Mesenchymal stem cell (in vitro differentiated cells and primary cell): ENCODE measurements at places on chromosomes 13 and 19.

GRCh38 chr13:44695520-44695919 lies 119.4 kb upstream of the TSC22D1 start:
- DNase-seq, result no peak

- DNase-seq, result no peak
These were observed 5.1 kb upstream of the TSHZ3 start for GRCh38 chr19:31354316-31354715.

DNA sequence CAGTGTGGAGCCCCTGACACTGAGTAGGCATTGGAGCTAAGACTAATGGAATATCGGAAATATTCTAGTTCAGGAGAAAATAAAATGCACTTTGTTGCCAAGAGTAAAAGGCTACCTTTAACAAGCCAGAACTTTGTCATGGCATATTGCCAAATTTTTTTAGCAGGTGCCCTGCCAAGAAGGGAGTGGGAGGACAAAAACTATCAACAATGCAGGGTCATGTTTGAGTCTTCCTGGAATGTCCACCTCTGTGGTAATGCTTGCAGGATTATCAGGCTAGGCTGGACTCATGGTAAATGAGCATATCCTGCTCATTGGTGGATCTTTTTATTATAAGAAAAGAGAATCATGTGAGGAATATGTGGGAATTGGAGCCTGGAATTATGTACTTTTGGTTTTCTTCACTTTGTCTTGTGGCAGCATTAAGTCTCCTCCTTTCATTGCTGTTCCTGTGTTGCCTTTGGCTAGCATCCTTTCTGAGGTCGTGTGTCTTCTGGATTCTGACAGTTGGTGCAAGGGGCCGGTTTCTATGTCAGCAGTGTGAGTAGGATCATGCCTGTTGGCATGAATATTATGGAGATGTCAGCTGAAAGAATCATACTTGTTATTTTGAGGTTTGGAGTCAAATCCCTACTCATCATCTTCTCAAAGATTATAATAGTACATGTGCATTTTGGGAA lies 122.9 kb upstream of the SPRY2 start:
- DNase-seq, result no peak

DNA sequence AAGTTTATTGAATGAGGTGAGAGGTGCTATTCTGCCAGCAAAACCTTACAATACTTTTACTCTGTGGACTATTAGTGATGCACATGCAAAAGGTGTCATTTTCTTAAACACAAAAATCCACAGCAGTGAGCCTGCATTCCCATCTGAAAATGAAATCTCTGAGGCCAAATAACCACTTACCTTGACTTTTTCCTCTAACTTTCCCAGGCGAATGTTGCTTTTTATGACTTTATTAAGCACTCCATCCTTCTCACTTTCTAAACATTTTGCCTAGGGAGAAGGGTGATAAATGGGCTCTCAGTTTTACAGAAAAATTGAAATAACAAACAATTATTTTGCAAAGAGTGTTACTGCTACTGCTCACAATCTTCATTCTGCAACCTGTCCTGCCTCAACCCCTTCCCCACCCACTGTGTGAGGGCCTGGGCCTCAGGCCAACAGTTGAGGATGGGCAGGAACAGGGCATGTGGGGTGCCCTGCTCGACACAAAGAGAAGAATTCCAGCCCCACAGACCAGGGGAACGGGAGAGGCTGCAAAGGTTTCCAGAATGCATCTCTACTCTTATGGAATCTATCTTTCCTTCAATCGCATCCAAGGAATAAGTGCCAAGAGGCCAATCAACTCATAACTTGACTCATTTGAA lies 18.1 kb upstream of the SLC7A9 start:
- DNase-seq, result no peak

GRCh38 chr13:29859971-29860370 lies 9.6 kb upstream of the UBL3 start:
- peak; percentile 77 for DNase-seq

DNA sequence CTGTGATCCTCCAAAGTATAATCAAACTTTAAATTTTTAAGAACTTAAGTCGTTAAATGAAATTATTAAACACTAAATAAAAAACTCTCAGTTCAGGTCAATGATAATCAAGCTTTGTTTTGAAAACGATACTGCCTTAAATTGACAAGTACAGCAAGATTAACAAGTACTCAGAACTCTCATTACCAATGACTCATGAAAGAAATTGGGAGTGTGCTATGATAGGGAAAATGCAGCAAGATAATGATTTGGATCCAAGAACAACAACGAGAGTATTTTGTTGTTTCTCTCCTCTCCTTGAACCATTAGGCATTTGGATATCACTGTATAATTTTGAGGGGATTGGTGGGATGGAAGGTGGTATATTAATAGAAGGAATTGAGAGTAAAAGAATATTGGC lies 10.2 kb downstream of the N4BP2L2 start:
- no peak for DNase-seq

DNA sequence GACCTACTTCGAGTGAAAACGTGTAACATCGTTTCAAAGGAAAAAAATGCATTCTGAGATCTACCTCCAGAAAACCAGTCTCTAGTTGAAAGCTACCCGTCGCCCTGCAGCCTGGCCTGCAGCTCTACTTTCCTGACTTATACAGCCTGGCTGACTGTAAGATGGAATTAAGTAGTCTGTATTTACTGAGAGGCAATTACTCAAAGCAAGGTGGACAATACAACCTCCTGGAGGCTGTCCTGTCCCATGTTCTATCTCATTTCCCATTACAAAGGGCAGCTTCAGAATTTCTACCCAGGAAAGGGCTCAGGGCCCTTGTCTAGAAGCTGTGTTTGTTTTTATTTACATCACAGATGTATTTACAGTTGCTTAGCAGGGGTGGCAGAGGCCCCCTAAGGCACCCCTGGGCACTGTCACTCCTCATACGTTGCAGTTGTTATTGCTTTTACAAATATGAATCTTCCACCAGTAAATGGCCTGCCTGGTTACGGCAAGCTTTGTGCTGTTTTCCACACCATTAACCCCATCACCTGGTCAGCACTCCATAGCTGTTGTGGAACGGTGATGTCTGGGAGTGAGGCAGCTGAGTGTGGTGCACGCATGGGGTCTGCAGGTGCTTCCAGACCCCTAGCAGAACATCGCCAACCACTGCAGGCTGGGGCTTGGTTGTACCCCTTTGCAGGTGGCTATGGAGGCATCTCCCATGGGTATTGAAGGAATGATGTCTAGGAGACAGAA lies 46.3 kb upstream of the MTIF3 start:
- no peak for DNase-seq

DNA sequence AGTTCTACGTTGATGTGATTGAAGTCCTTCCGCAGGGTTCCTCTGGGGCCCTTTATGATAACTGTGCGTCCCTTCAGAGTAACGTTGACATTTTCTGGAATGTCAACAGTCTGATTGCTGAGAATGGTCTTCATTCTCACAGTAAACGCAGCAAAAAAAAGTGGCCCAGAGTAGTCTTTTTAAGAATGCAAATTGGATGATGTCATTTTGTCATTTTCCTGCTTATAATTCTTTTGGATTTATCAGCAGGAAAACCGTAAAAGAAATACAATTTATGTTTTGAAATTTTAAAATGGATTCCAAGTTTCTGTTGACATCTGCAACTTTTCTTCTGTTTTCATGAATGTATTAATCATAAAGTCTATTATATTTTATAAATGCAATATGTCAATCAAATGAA lies 14.8 kb downstream of the URI1 start:
- DNase-seq, result no peak

- no peak for DNase-seq
These were observed 16.8 kb upstream of the KCTD15 start for GRCh38 chr19:33779849-33780248.

DNA sequence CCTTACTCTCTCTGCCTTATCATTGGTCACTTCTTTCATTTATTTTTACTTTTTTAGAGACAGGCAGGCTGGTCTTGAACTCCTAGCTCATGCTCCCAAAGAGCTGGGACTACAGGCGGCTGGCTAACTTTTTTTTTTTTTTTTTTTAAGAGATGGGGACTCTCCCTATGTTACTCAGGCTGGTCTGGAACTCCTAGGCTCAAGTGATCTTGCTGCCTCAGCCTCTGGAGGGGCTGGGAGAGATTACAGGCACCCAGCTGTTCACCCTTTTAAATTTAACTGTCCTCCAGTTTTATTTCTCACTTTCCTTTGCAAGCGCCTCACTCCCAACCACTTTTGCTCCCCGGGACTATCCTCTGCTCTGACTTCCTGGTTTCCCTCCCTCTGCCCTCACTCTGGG lies 5.6 kb upstream of the CLDN10 start:
- DNase-seq, result no peak

DNA sequence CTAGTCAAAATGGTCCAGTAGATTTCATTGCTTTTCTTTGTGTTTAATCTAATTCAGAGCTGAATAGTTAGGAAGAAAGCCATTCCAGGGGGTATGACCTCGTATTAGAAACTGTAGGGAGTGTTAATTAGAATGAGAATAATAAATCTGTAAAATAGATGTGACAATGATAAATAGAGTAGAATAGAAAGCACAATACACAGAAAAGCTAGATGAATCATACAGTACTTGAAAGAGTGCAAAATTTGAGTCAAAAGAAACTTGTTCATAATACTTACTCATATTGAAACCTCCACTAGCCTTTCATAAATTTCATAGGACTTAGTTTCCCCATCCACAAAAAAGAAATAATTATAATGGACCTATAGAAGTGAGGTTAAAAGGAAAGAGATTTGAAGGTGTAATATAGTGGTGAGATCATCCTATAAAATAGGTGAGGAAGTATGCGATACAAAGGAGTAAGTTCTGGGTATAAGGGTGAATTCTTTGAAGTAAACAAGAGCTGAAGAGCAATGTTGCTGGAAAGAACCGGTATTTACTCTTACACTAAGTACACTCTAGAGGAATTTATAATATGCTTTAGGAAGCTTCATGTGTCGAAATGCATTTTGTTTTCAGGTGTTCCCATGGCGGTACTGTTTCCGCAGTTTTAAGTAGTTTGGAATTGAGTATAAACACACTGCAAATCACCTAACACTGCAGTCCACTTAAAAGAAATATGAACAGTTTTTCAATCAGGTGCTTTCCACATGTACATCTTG lies 21.9 kb downstream of the PCDH17 start:
- no peak for DNase-seq

DNA sequence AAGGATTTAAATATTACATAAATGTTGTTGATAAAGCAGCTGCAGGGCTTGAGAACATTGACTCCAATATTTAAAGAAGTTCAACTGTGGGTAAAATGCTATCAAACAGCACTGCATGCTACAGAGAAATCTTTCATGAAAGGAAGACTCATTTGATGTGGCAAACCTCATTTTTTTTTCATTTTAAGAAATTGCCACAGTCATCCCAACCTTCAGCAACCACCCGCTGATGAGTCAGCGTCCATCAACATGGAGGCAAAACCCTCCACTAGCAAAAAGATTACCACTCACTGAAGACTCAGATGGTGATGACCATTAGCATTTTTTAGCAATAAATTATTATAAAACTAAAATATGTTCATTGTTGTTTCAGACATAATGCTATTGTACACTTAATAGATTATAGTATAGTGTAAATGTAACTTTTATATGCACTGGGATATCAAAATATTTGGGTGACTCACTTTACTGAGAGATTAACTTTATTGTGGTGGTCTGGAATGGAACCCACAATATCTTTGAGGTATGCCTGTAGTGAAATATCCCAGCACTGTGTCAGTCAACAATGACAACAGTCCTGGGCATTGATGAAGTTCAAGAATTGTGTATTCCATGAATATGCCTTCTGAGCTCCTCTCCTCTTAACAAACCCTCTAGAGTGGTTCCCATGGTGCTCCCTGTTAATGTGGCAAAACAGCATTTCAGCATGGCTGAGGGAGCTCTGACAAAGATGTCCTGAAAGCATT lies 52.4 kb upstream of the SOX21 start:
- DNase-seq, result no peak

DNA sequence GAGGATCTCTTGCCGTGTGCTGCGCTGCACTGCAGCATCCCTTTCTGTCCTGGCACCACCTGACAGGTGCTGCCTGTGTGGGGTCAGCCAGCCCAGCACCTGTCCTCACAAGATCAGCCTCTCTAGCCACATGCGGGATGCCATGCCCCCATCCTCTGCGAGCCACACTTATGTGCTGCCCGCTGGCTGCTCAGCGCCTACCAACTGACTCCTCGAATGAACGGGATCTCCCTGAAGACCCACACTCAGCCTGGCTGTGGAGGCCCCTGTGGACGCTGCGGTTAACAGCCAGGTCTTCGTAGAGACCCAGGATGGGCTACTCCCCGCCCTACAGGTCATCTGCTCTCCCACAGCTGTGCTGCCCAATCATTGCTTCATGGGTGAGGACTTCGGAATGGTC lies 106.1 kb downstream of the DOCK9 start:
- no peak for DNase-seq

- DNase-seq, result no peak
These were observed 5.0 kb downstream of the KLK4 start for GRCh38 chr19:50906217-50906616.

- no peak for DNase-seq
These were observed 4.3 kb upstream of the JUNB start for GRCh38 chr19:12786952-12787351.

- no peak for DNase-seq
These were observed 575 bp downstream of the SHFL start for GRCh38 chr19:10086591-10087192.

DNA sequence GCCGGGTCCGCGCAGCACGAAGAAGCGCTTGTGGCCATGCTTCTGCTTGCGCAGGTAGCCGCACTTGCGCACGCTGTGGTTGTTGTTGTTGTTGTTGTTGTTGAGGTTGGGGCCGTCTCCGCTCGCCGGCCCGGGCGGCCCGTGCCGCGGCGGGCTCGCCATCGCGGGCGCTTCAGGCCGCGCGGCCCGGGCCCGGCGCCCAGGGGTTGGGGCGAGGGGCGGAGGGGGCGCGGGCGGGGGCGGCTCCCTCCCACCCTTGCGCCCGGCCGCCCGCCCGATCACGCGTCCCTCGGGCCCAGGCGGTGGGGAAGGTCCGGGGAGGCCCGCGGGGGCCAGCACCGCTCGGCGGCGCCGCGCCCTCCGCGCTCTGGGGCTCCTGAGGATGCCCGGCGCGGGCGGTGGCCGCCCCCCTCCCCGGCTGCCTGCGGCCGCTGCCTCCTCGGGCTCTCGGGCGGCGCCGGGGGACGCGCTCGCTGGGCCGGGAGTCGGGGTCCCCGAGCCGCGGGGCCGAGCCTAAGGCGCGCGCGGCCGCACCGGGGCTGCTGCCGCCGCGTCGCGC lies 412 bp downstream of the IRS2 start:
- DNase-seq, result no peak
